Femur (tissue), 1 donor: ENCODE measurements at places on chromosomes 12 and 14.

GRCh38 chr14:24434676-24435075, 4.9 kb downstream of the KHNYN start:
- no peak for DNase-seq

DNA sequence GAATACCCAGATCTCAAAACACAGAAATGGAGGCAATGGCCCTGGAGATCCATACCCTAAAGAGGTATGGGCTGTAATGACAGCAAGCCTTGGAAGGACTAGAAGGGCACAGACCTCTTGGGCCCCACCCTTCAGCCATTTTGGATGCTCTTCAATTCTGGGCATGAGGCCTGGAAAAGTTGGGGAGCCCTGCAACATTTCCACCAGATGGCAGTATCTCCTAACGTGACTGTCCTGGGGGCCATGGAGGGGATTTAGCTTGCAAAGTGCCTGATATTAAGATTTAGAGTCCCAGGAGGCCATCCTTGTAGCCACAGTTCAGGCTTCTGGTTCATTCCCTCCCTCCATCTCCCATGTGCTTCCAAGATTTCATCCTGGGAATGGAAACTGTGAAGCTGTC, 30.2 kb downstream of the KCNA5 start:
- DNase-seq, result no peak

DNA sequence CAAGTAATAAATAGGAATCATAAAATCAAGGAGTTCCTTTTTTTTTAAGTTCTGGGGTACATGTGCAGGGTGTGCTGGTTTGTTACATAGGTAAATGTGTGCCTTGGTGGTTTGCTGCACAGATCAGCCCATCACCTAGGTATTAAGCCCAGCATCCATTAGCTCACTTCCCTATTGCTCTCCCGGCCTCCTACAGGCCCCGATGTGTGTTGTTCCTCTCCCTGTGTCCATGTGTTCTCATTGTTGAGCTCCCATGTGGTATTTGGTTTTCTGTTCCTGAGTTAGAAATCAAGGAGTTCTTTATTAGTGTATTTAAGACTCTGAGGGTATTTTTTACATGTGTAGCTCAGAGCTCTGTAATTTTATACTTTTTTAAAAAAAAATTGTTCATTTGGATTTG, 86.0 kb downstream of the SCFD1 start:
- no peak for DNase-seq

DNA sequence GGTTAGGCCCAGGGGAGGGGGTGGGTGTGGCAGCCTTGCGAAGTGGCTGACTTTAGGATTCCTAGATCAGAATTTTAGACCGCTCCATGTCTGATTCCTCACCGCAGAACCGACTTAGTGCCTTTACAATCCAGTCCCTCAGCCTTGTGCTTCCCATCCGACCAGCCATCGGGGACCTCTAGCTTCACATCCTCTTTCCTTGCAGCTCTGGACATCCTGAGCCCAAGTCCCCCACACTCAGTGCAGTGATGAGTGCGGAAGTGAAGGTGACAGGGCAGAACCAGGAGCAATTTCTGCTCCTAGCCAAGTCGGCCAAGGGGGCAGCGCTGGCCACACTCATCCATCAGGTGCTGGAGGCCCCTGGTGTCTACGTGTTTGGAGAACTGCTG, 557 bp downstream of the COPS7A start:
- DNase-seq, result peak; percentile 40

DNA sequence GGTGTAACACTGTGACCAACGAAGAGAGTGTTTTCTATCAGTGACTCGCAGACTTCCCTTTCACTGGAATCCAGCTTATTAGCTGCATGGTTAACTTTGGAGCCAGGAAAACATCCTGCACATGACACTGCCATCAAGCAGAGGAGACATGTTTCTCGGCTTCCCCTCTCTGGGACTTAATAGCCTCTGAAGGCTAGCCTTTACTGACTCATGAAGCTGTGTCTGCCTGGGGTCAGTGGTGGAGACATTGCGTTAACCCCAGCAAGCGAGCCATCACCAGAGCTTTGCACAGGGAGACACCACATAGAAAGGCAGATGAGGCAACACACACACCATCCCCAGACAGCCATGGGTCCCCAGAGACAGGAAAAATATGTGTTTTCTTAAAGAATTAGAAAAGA, 126.9 kb upstream of the PRICKLE1 start:
- DNase-seq, result no peak

DNA sequence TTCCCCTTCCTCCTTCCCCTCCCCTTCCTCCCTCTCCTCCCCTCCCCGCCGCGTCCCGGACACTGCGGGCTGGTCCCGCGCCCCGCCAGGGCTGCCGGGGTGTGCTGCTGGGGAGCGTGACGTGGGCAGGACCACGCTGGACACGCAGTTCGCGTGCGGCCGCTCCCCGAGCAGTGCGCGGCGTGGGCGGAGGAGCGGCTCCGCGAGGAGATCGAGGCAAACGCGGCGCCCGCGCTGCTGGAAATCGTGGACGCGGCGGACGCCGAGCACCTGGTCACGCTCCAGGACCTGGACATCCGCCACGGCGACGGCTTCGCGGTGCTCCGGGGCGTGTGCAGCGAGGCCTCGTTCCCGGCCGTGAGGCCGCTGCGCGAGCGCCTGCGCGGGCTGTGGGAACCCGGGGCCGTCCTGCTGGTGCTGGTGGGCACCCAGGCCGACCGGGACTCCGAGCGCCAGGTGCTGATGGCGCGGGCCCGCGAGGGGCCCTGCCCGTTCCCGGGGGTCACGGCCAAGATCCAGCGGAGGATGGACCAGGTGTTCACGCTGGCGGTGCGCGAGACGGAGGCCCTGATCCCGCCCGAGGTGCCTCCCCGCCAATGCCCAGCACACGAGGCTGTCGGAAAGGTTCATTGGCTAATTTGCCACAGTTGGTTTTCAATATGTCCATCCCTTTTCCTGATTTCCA, 84.3 kb downstream of the TNFAIP2 start:
- peak; percentile 70 for DNase-seq

DNA sequence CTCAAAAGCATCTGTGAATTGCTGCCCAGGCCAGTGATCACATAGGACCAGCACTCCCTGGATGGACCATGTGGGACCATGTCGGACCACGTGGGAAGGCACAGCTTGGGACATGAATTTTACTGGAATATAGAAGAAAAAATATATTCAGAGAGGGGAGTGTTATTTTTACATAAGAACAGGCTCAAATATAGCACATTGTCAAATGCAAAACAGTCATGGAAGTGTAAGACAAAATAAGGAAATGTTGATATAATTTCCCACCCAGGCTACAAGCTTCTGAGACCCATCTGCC, 68.3 kb downstream of the CMKLR1 start:
- DNase-seq, result no peak

DNA sequence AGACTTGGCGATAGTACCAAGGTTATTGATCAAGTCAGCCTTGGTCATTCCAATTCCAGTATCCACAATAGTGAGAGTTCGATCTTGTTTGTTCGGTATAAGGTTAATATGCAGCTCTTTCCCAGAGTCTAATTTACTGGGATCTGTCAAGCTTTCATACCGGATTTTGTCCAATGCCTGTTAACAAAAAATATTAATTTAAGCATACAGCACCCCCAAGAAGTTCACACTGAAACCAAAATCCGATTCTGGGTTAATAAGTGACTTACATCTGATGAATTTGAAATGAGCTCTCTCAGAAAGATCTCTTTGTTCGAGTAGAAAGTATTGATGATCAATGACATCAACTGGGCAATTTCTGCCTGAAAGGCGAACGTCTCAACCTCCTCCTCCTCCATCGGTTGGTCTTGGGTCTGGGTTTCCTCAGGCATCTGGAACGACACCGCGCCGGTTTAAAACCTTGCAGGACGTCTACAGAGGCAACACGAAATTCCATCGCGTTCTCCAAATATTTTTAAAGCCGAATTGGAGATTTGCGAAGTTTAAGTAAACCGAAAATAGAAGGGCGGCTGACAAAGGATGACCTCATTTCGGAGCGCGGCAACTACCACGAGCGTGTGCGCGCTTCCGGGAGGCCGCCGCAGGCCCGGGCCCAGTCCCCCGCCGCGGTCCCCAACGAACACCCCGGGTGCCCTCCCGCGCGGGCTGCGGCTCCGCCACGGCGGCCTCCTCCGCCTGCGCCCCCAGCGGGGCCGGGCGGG, 716 bp downstream of the HSP90AA1 start:
- DNase-seq, result peak; percentile 59

- no peak for DNase-seq
These were observed 574.1 kb downstream of the PRKD1 start for GRCh38 chr14:29353513-29353912.

- DNase-seq, result no peak
These were observed 73.6 kb downstream of the HECTD4 start for GRCh38 chr12:112308652-112309051.

DNA sequence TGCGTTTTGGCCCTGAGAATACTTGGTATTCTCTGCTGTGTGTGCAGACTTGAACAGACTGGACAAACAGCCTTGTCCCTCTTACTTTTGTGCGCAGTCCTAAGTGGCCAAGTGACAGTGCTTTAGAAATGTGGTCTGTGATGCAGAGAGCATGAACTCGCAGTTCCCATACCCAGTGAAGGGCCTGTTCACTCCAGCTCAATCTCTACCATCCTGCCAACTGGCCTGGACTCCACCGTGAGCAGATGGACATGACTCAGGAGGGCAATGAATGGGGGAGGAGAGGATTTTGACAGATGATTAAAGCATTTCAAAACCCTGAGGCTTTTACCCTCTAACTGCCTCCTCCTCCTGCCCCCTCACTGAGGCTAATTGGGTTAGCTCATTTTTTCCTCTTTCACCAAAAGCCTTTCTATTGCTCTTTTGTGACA, 62.5 kb upstream of the PYGL start:
- DNase-seq, result peak; percentile 53

- DNase-seq, result no peak
These were observed 11.2 kb downstream of the MOK start for GRCh38 chr14:102293781-102294180.

GRCh38 chr14:64899958-64900357, 14.3 kb upstream of the CHURC1 start:
- no peak for DNase-seq
